Ovary (tissue), 10 donors: ENCODE measurements at places on chromosomes 3 and 15. TPM values are rescaled to one million over a fixed set of nuclear protein-coding genes. Genes with fewer than 3 reads are reported as not detected.

GRCh38 chr3:194632226-194632808 lies 902 bp downstream of the TMEM44 start:
- H3K36me3 ChIP-seq: no peaks in the 10 kb centered on the region
- no peaks in the 10 kb centered on the region for H3K27me3 ChIP-seq
- H3K4me3 ChIP-seq: peak overlapping the region; percentile 31
- no peak overlapping the region for H3K27ac ChIP-seq

DNA sequence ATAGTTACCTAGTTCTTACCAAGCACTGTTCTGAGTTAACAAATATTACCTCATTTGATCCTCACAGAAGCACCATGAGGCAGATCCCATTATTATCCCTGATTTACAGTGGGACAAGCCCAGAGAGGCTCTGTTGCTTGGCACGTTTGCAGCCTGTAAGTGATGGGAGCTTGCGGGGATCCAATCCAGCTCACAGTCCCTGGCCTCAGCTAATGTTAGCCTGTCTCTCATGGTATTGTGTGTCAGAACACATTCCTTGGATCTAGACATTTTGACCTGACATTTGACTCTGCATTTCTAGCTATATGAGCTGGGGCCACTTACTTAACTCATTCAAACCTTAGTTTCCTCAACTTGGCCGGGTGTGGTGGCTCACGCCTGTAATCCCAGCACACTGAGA lies 246.9 kb upstream of the LRTM1 start:
- no peak overlapping the region for H3K27ac ChIP-seq
- H3K36me3 ChIP-seq: no peaks in the 10 kb centered on the region
- no peaks in the 10 kb centered on the region for H3K4me1 ChIP-seq
- no peak for DNase-seq

GRCh38 chr3:46609212-46609721 lies 3.1 kb upstream of the FAM240A start:
- DNase-seq: no peak
- no peaks in the 10 kb centered on the region for H3K4me1 ChIP-seq
- H3K27ac ChIP-seq: no peak overlapping the region
- no peaks in the 10 kb centered on the region for H3K27me3 ChIP-seq

DNA sequence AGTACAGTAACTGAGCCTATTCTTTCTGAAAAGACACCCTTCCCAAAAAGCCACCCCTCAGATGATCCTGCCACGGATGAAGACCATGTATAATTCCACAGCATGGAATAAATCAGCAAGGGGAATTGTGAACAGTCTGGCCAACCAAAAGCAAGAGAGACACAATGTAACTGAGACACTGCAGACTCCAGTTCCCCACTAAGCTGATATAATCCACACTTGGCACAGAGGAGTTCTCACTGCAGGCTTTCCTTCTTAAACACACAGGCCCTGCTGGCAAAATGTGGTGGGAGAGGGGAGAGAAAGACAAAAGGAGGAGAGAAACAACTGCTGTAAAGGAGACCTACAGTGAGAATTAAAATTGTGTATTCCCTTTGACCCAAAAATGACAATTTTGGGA lies 12.7 kb downstream of the GPR156 start:
- H3K36me3 ChIP-seq: no peaks in the 10 kb centered on the region
- no peak overlapping the region for H3K27ac ChIP-seq
- H3K4me3 ChIP-seq: no peak overlapping the region
- no peaks in the 10 kb centered on the region for H3K4me1 ChIP-seq
- no peaks in the 10 kb centered on the region for H3K27me3 ChIP-seq

DNA sequence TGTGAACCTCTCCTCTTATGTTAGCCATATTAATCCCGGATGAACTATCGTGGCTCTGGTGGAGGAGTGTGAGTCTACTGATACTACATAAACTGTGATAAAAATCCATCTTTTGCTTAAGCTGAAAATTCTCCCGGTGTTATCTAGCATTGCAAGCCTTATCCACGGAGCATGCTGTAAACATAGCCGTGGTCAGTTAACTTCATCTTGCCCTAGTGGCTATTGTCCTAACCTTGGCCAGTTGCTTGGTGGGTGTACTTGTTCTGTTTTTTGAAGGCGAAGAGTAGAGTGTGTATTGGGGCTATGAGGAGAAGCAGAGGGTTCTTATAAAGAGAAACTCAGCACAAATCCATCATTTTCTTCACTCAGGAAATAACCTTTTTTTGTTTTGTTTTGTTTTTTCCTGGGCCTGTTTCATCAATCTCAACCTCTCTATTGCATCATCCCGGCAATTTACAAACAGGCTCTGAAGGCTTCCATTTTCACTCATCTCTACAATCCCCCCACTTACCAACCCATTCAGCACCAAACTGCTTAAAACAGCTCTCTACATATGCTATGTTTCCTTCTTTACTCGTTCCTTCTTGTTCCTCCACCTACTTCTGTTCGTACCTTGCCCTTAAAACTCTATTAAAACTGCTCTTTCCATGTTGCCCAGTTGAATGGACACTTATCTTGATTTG lies 135.5 kb upstream of the PTX3 start:
- H3K4me3 ChIP-seq: no peak overlapping the region
- no peaks in the 10 kb centered on the region for H3K4me1 ChIP-seq
- no peaks in the 10 kb centered on the region for H3K27me3 ChIP-seq
- H3K27ac ChIP-seq: no peak overlapping the region
- no peaks in the 10 kb centered on the region for H3K36me3 ChIP-seq
- no peak for DNase-seq

DNA sequence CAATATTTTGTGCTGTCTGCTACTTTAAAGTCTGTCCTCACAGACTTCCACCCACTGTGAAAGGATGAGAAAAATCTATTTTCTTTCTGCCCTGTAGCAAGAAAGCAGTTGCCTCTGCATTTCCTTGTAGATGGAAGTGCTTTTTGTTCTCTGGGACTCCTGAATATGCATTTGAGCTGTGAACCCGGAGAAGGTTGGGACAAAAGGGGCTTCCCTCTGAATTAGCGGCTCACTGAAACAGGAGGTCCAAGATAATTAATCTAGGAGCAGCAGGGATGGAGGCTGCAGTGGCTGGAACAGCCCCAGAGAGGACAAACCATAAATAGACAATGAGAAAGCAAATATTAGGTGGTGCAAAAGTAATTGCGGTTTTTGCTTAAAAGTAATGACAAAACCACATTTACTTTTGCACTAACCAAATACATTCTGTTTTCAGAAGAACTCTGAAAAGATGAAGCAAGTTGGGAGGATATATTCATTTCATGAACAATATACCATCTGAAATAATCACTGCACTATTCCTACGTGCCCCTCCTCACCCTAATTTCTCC lies 143.4 kb upstream of the KBTBD8 start:
- H3K4me3 ChIP-seq: no peak overlapping the region
- H3K27ac ChIP-seq: no peak overlapping the region
- H3K4me1 ChIP-seq: no peaks in the 10 kb centered on the region
- DNase-seq: no peak

DNA sequence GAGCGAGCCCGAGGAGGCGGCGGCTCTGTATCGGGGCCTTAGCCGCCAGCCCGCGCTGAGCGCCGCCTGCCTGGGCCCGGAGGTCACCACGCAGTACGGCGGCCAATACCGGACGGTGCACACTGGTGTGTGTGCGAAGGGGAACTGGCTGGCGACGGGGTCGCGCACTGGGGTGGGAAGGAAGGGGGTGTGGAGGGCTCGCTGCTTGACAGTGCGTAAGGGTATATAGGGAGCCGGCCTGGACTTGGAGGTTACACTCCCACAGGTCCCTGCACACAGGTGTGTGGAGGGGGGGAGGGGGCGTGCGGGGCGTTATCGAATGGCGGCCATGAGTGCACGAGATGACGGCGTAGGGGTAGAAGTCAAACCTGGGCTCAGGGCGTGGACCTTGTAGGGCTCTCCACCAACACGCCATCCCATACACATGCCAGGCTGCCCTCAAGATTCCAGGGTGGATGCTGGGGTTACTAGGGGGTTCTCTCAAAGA lies 389 bp downstream of the APEH start:
- H3K27ac ChIP-seq: peak overlapping the region; percentile 2
- H3K4me1 ChIP-seq: peaks cover 10% of the 10 kb centered on the region
- no peaks in the 10 kb centered on the region for H3K36me3 ChIP-seq
- H3K4me3 ChIP-seq: peak overlapping the region; percentile 89

The MUC13 gene
- not detected for total RNA-seq

DNA sequence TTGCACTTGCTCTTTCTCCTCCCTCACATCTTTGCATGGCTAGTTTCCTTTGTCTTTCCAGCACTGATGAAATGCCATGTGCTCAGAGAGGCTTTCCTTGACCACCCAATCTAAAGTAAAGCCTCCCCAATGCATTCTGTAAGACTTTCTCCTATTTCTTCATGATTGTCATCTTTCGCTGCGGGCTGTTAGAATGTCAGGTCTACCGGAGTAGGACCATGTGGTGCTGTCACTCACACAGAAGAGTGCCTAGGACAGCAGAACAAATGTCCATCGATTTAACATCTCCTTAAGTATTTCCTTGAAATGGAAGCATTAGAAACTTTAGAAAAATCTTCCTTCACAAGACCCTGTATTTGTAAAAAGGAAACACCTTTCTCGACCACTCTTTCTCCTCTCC lies 99.9 kb upstream of the TMC3 start:
- H3K27me3 ChIP-seq: no peaks in the 10 kb centered on the region
- no peak for DNase-seq
- H3K4me3 ChIP-seq: no peak overlapping the region

GRCh38 chr3:70065696-70066253 lies 66.2 kb downstream of the SAMMSON start:
- no peak overlapping the region for H3K4me3 ChIP-seq
- no peaks in the 10 kb centered on the region for H3K4me1 ChIP-seq
- DNase-seq: no peak
- H3K27ac ChIP-seq: no peak overlapping the region
- no peaks in the 10 kb centered on the region for H3K36me3 ChIP-seq

DNA sequence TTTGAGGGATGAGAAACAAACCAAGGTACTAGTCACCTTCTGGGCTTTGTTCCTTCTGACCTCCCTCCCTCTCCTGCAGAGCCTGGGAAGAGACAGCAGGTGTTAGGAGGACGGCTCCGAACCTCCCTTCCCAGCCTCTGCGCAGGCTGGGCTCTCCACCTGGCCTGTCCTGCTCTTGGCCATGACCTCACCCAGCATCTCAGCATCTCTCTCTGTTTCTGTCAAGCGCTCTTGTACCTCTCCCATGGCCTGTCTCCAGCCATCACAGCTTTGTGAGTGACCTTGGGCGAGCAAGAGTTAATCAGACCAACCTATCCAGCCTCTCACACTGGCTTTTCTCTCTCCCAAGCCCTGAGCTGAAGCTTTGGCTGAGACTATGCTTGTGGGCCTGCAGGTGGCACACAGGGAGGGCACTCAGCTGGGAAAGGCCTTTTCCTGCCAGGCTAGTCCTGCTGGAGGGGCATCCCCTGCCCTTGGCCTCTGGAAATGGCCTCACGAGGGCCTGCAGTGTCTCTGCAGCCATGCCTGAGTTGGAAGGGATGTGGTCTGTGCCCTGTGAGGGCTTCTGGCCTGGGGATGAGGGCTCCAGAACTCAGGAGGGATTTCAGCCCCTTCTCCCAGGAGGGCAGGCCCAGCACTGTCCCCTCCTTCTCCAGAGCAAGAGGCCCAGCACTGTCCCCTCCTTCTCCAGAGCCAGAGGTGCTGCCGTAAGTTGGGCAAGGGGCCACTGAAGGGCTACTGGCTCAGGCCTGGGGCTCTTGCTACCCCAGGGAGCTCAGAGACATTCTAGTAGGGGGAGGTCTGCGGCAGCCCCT lies 2.1 kb downstream of the CHST13 start:
- no peak for DNase-seq
- H3K27ac ChIP-seq: no peak overlapping the region
- no peaks in the 10 kb centered on the region for H3K27me3 ChIP-seq

The SLC35G2 gene
- 3.3 TPM for total RNA-seq

DNA sequence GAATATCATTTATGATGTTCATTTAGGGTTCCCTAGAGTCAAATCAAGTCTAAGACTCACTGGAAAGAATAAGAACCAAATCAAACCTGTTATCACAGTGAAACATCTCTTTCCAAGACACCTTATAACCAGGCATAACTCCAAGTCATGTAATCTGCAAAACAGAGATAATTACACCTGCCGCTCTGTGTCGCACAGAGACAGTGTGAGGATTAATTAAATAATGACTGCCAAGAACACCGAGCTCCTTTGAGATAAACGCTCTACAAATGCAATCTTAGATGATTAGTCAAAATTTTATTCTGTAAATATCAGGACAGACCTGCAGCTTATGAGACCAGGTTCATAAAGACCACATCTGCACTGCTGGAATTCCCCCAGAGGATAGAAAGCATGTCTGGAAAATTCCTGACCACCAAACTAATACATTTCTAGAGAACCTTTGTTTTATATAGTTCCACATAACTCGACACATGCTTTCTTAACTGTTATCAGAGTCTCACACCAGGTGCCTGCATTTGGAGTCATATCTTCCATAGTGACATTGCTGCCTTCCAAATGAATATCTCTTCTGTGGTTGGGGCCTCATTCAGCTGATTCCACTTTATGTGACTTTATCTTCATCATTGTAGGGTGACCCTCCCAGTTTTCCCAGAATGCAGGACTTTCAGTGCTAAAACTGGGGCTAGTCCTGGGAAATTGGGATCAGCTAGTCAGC lies 252.8 kb downstream of the CD47 start:
- no peak overlapping the region for H3K4me3 ChIP-seq
- no peak for DNase-seq
- H3K27ac ChIP-seq: no peak overlapping the region
- H3K36me3 ChIP-seq: no peaks in the 10 kb centered on the region

DNA sequence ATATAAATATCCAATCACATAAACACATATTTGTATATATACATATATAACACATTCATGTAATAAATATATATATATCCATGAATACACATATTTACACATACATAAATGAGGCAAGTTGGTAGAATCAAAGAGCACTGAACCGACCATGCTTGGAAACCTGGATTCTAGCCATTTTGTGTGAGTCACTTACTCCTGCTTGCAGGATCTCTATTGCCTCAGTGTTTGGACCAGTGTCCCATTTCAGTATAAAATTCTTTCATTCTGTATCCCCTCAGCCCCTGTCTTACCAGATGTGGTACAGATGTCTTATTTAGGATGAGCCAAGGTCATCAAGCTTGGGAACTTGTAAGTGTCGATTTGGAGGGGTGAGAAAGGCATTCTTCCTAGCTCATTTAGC lies 391.4 kb upstream of the FRG2C start:
- H3K4me3 ChIP-seq: no peak overlapping the region
- no peaks in the 10 kb centered on the region for H3K4me1 ChIP-seq
- H3K36me3 ChIP-seq: no peaks in the 10 kb centered on the region
- no peak for DNase-seq
- H3K27me3 ChIP-seq: no peaks in the 10 kb centered on the region
- no peak overlapping the region for H3K27ac ChIP-seq

The MUSTN1 gene
- total RNA-seq: 14.3 TPM

GRCh38 chr3:9903238-9903624 lies 583 bp downstream of the IL17RE start:
- no peak overlapping the region for H3K27ac ChIP-seq
- H3K4me3 ChIP-seq: no peak overlapping the region
- H3K36me3 ChIP-seq: no peaks in the 10 kb centered on the region
- no peak for DNase-seq
- H3K4me1 ChIP-seq: no peaks in the 10 kb centered on the region
- H3K27me3 ChIP-seq: no peaks in the 10 kb centered on the region

The UBE2Q2 gene
- 35.7 TPM for total RNA-seq
